ENCODE measurements at places on chromosomes 5 and 9.

- DNase-seq, result no peak
These were observed 338.3 kb downstream of the RAB3C start for GRCh38 chr5:58921159-58921558.

DNA sequence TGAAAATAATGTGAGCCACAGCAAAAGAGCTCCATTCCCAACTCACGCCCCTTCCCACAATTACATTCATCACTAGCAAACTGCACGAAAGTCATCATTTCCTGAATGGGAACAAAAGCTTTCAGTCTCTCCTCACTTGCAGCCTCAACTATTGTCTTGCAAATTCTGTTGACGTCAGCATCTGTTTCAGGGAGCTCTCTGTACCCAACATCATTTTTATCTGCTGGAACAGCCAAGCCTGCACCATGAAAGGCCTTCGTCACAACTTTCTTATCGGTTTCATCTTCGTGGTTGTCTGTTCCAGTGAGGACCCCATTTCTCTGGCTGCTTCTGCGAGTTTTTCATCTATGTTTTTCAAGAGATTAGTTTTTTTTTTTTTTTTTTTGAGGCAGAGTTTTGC lies 14.3 kb upstream of the RNF130 start:
- peak; percentile 72 for DNase-seq

- no peak for DNase-seq
These were observed 172.4 kb downstream of the NTRK2 start for GRCh38 chr9:84841931-84842330.

- DNase-seq, result no peak
These were observed 173.8 kb upstream of the PITX1 start for GRCh38 chr5:135207866-135208265.

GRCh38 chr5:178572617-178573016 lies 17.6 kb downstream of the COL23A1 start:
- DNase-seq, result no peak

Data from MM.1S (cell line).